CD14-positive monocyte (primary cell): ENCODE measurements at places on chromosomes 2 and 18.

DNA sequence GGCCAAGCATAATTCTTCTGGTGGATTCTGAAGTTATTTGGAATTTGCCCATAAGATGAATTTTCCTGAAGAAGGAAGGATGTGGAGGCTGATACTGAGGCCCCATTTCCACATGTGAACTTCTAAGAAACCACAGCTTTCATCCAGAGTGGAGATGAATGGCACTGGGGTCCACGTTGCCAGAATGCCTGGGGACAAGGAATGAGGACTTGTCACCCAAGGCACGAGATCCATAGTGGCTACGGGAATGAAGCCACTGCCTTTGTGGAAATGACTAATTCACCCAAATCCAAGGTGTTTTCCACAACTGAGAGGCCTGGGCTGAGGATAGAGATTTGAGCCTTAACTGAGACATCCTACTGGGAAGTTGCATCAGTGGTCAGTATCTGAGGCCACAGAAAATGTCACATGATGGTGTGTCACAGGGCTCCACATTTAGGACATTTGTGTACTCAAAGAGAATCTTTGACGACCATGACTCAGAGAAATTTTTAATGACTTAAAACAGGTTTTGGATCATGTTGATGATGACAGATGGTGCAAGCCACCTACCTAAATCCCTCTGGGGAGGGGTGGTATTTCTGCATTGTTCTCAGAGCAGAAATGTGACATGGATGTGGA is 286.1 kb downstream of the SOX11 start:
- H3K4me3 ChIP-seq = no peak overlapping the region
- no peaks in the 10 kb centered on the region for H3K27me3 ChIP-seq
- H3K4me1 ChIP-seq = no peaks in the 10 kb centered on the region
- no peak for DNase-seq
- H3K36me3 ChIP-seq = no peaks in the 10 kb centered on the region
- no peak overlapping the region for H3K27ac ChIP-seq

GRCh38 chr2:128440666-128441340 is 122.1 kb upstream of the HS6ST1 start:
- no peaks in the 10 kb centered on the region for H3K36me3 ChIP-seq
- peaks cover 26% of the 10 kb centered on the region for H3K4me1 ChIP-seq
- no peak for DNase-seq
- H3K27ac ChIP-seq = no peak overlapping the region

GRCh38 chr2:208982831-208983230 is 441.0 kb upstream of the MAP2 start:
- H3K27me3 ChIP-seq = no peaks in the 10 kb centered on the region
- H3K36me3 ChIP-seq = no peaks in the 10 kb centered on the region
- no peak overlapping the region for H3K27ac ChIP-seq
- DNase-seq = no peak
- no peak overlapping the region for H3K4me3 ChIP-seq
- H3K4me1 ChIP-seq = no peaks in the 10 kb centered on the region

GRCh38 chr2:176832086-176832485 is 380.5 kb upstream of the HNRNPA3 start:
- H3K4me3 ChIP-seq = no peak overlapping the region
- H3K36me3 ChIP-seq = no peaks in the 10 kb centered on the region
- DNase-seq = no peak
- no peaks in the 10 kb centered on the region for H3K27me3 ChIP-seq
- no peak overlapping the region for H3K27ac ChIP-seq

- H3K4me1 ChIP-seq = peaks cover 77% of the 10 kb centered on the region
- H3K27me3 ChIP-seq = no peaks in the 10 kb centered on the region
- H3K4me3 ChIP-seq = peak overlapping the region; percentile 64
- DNase-seq = no peak
Measured at GRCh38 chr2:197259470-197259999, 51.0 kb downstream of the ANKRD44 start.

DNA sequence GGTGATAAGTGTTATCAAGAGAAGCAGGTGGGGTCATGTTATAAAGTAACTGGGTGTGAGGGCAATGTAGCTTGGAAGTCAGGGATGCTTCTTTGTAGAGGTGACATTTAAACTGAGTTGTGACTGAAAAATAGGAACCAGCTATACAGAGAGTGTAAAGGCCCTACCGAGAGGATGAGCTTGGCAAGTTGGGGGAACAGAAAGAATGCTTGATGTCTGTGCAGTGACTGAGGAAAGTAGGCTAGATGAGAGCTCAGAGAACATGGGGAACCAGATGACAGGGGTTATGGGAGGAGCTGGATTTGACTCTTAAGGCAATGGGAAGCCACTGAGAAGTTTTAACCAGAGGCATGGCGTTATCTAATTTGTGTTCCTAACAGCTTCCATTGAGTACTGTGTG is 115.3 kb downstream of the DOCK10 start:
- H3K27me3 ChIP-seq = no peaks in the 10 kb centered on the region
- H3K4me3 ChIP-seq = no peak overlapping the region
- peak overlapping the region; percentile 40 for H3K27ac ChIP-seq
- no peak for DNase-seq

- H3K4me3 ChIP-seq = no peak overlapping the region
- no peaks in the 10 kb centered on the region for H3K36me3 ChIP-seq
- no peak overlapping the region for H3K27ac ChIP-seq
Measured at GRCh38 chr2:153543635-153544071, 65.1 kb upstream of the RPRM start.

DNA sequence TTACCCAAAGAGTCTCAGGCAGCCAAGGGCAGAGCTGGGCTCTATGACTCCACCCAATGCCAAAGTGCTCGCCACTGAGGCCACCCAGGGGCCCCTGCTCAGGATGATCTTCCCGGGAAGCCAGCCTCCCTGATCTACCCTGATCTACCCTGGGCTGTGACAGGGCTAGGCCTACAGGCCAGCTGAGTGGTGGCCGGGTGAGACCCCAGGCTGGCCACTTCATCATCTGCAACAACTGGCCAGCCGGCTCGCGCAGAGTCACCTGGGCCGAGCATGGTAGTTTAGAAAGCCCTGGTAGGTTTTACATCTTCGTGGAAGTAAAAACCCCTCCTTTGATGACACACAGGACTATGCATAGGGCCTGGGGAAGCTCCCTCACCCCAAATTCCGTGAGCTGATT is 276.3 kb downstream of the NDUFA10 start:
- no peaks in the 10 kb centered on the region for H3K27me3 ChIP-seq
- H3K4me1 ChIP-seq = peaks cover 23% of the 10 kb centered on the region

- H3K4me3 ChIP-seq = no peak overlapping the region
- no peaks in the 10 kb centered on the region for H3K4me1 ChIP-seq
- H3K36me3 ChIP-seq = no peaks in the 10 kb centered on the region
- H3K27me3 ChIP-seq = peaks cover 10% of the 10 kb centered on the region
Measured at GRCh38 chr18:61765097-61765496, 127.7 kb downstream of the RNF152 start.

DNA sequence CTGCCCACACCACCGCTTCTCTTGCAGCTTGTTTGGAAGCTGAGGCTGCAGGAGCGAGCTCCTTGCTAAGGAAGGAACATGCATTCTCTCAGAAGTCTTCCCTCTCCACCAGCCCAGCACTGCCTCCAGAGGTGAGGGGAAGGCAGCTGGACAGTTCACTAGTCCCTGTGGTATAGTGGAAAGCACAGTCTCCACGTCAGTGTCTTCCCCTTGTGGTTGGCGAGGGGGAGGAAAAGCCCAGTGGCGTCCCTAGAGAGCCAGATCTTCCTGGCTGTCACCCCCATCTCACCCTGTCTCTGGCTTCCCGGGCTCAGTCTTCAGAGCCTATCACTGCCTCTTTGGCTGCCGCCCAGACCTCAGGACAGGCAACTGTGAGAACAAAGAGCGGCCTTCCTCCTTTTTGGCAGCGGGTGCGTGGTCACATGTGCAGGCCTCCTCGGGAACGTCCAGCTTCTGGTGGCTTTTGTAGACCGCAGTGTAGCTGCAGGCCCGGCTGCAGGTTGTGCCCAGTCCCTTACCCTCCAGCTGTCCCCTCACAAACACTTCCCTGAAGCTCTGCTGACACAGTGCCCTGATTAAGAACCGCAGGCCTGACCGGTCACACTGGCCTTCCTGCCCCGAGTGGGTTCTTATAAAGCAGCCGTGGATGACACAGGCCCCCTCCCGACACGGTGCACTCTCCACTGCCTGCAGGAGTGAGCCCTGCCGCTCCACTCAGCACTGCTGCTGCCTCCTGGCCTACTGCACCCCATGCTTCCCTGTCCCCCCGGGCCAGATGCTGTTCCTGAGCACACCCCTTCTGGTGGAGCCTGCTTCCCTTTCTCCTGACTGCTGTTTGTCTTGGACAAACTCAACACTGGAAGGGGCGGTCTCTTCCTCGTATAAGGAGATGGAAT is 90.9 kb downstream of the RNF144A start:
- peak overlapping the region; percentile 68 for H3K27ac ChIP-seq
- peak; percentile 79 for DNase-seq
- peaks cover 45% of the 10 kb centered on the region for H3K4me1 ChIP-seq
- H3K27me3 ChIP-seq = no peaks in the 10 kb centered on the region

DNA sequence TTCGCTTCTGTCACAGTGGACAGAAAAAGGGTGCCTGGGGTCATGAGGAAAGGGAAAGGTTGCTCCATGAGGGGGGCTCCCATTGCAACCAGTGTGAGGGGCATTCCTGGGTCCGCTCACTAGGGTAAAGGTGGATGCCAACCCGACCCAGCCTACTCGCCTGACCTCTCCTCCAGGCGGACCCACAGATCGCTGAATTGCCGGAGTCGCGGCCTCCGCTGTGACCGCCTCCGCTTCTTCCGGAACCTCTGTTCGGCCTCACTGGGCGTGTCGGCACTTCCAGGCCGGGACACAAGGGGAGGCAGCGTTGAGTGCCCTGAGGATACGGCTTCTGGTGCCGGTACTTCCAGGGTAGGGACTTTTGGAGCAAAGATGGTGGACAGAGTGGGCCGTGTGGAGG is 57.1 kb downstream of the TRABD2A start:
- no peak overlapping the region for H3K4me3 ChIP-seq
- no peak for DNase-seq
- peaks cover 19% of the 10 kb centered on the region for H3K4me1 ChIP-seq
- H3K27ac ChIP-seq = no peak overlapping the region
